ENCODE measurements at places on chromosomes 2 and 18.

- DNase-seq, result no peak
Observed at GRCh38 chr2:100741880-100742276, 78.1 kb upstream of the NPAS2 start.

DNA sequence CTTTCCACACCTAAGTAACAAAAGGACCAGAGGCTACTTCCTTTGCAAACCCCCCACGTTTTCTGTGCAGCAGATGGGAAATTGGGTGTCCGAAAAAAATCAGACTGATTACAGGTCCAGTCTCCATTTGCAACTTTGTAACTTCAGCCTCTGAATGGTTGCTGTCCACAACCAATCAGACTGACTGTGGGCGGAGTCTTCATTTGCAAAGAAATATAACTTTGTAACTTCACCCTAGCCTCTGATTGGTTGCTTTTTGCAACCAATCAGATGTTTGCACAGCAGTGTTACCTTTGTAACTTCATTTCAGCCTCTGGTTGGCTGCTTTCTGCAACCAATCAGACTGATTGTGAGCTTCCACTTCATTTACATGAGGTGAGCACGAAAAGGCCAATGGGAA is 27.8 kb upstream of the CACNB4 start:
- no peak for DNase-seq

DNA sequence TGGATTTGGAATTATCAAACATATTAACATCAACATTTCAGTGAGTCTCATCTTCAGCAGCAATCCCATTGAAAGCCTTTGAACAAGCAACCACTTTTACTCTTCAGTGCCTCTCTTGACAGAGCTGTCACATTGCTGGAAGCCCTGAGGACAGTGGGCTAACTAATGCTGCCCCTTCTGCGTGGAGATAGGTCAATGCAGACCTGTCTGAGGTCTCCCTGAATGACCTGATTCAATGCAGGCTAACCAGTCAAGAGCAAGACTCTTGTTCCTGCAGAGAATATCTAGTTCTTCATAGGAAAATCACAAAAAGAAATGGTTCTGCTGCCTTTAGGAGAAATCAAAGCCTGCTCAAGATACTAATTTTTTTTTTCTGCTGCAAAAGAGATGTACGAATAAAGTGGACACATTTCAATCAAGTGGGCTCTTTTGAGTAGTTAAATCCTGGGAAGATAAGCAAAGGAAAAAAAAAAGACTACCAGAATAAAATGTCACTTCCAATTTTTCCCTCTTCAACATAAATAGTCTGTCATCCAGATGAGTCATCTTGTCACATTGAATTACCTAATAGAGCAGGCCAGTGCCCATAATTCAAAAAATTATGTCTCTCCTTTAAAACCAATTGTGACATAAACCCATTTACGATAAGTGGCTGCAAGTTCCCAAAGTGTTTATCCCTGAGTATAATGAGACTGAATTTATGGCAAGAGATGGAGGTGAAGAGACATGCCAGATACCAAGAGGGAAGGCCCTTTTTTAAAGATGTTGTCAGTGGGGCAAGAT is 1269.0 kb upstream of the DDX18 start:
- DNase-seq, result no peak

- DNase-seq, result no peak
Observed at GRCh38 chr2:235979037-235979436, 189.1 kb downstream of the GBX2 start.

DNA sequence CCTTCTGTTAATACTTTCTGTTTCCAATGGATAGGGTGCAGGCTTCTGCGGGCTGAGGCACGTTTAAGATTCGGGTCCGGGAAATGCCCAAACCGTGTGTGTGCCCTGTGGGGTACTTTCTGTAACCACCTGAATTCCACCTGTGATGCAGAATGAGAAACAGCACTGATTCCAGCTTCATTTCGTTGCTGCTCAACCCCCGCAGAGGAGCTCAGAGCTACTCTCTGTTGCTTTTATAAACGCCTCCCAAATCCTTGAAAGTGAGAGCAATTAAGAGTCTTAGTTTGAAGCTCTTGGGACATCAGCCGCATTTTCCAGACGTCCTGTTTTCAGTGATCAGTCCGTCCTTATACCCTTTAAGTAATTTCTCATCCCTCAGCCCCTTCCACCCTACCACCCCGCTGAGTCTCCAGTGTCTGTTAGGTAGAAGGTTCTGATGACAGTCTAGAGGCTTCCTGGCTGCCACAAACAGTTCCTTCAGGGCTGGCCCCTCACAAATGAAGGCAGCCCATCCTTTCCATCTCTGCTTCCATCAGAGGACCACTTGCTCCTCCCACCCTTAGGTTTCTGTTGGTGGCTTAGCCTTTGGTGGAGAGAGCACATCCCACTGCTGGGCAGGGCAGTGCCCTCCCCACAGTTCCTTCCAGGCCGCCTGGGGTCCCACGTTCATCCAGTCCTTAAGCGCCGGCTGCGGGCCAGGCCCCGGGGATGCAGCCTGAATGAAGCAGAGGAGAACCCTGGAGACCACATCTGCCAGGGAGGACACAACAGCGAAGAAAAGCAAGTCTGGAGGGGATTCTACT is 230.1 kb downstream of the SEPTIN10 start:
- no peak for DNase-seq

All from stimulated activated naive CD8-positive, alpha-beta T cell treated with anti-CD3 and anti-CD28 coated beads, Interleukin-15, amount 100 ng/mL, for 72 hours (primary cell).